Breast epithelium (tissue), 4 donors: ENCODE measurements at places on chromosomes 16 and 17. TPM values are rescaled to one million over a fixed set of nuclear protein-coding genes. Genes with fewer than 3 reads are reported as not detected.
A peak's percentile ranks its signal among the peaks of the same experiment; 100 is the strongest.

DNA sequence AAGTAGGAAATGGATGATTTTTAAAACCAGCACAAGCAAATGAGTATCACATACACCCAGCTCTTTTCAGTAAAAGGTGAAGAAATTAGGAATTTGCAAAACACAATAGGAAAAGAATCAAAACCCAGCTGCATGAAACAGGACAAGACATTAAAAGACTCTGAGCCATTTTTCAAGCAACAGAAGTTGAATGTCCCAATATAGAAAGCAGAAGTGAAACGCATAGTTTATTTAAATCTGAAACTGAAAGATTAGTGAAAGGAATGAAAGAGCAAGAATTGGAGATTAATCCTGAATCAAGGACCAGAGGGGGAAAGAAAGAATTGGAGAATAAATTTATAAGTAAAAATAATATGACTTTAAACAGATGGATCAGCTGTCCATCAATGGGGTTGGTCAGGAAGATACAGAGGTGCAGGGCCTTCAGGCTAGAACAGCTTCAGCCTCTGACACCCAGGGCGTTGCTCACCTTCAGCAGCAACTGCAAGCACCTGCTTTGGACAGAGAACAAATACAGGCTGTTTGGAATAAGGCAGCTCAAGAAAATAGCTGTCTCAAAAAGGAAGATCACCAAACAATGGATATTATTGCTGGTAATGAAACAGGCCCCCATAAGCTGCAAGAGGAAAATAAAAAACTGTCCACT, 3.9 kb upstream of the ARHGAP17 start:
- no peak overlapping the region for H3K4me3 ChIP-seq
- H3K27me3 ChIP-seq, result no peaks in the 10 kb centered on the region

DNA sequence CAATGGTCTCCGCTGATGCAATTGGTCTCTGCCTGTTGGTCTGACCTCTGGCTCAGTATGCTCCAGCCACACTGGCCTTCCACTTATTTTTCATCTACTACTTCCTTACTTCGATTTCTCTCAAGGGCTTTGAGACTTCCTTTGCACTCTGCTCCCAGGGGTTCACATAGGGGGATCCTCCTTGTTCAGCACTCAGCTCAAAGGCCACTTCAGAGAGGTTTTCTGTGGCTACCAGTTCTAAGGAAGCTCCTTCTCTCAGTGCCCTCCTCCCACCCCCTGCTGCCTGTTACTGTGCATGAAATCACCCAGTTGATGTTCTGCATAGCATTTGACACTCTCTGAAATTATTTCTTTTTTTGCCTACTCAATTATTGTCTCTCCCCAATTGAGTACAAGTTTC, 476.4 kb downstream of the HS3ST3B1 start:
- H3K4me3 ChIP-seq, result no peak overlapping the region
- no peaks in the 10 kb centered on the region for H3K36me3 ChIP-seq
- DNase-seq, result no peak
- no peaks in the 10 kb centered on the region for H3K4me1 ChIP-seq
- H3K27ac ChIP-seq, result peak overlapping the region; percentile 19

- H3K36me3 ChIP-seq, result no peaks in the 10 kb centered on the region
- H3K27me3 ChIP-seq, result no peaks in the 10 kb centered on the region
- no peaks in the 10 kb centered on the region for H3K4me1 ChIP-seq
- no peak for DNase-seq
- H3K27ac ChIP-seq, result peak overlapping the region; percentile 58
Observed at GRCh38 chr17:16352667-16353316, 477 bp downstream of the CENPV start.

- peaks cover 28% of the 10 kb centered on the region for H3K4me1 ChIP-seq
- H3K27me3 ChIP-seq, result peaks cover 97% of the 10 kb centered on the region
- peak overlapping the region; percentile 33 for H3K4me3 ChIP-seq
- H3K36me3 ChIP-seq, result no peaks in the 10 kb centered on the region
- DNase-seq, result no peak
- no peak overlapping the region for H3K27ac ChIP-seq
Observed at GRCh38 chr17:80477647-80478478, 1.5 kb upstream of the NPTX1 start.

DNA sequence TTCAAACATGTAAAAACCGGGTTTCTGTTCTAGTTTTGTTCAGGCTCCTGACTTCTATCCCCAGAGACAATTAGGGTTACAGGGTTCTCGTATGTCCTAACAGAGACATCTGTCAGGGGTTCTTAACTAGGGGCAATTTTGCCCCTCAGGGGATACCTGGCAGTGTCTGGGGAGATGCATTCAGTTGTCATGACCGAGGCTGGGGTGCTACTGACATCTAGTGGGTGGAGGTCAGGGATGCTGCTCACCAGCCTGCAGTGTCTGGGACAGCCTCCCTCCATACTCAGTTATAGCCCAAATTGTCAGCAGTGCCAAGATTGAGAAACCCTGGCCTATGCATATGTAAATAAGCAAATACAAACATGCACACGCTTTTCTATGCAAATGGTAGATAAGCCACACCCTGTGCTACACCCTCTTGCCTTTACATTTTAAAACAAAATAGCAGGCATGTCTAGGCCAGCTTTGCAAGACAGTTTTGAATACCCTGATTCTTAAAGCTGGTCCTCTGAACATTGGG, 37.4 kb downstream of the CLEC16A start:
- no peak for DNase-seq
- H3K36me3 ChIP-seq, result no peaks in the 10 kb centered on the region
- no peak overlapping the region for H3K27ac ChIP-seq
- H3K27me3 ChIP-seq, result no peaks in the 10 kb centered on the region

GRCh38 chr17:42067371-42068091, 17.1 kb upstream of the C17orf113 start:
- H3K27ac ChIP-seq, result no peak overlapping the region
- H3K27me3 ChIP-seq, result no peaks in the 10 kb centered on the region
- H3K4me1 ChIP-seq, result no peaks in the 10 kb centered on the region

GRCh38 chr17:64270885-64271284, 7.8 kb upstream of the TEX2 start:
- no peaks in the 10 kb centered on the region for H3K27me3 ChIP-seq
- no peak overlapping the region for H3K4me3 ChIP-seq
- H3K36me3 ChIP-seq, result no peaks in the 10 kb centered on the region
- no peak for DNase-seq
- H3K27ac ChIP-seq, result no peak overlapping the region

DNA sequence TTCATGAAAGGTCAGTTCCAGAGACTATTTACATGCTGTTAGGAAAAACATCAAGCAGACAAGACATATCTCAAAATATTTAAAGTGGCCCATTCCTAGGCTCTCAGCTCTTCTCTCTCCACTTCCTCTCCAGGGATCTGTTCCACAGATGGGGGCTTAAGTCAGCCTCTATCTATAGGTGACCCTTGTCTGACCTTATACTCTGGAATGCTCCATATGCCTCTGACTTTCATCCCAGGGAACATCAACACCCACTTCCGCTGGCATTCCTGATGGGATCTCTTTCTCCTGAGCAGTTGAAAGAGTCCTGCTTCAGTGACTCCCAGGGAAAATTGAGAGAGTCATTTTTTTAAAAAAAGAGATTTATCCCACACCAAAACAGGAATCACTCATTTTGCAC, 11.5 kb upstream of the WIPI1 start:
- no peak overlapping the region for H3K27ac ChIP-seq
- H3K27me3 ChIP-seq, result no peaks in the 10 kb centered on the region
- H3K36me3 ChIP-seq, result no peaks in the 10 kb centered on the region
- DNase-seq, result no peak
- H3K4me3 ChIP-seq, result no peak overlapping the region
- H3K4me1 ChIP-seq, result no peaks in the 10 kb centered on the region

DNA sequence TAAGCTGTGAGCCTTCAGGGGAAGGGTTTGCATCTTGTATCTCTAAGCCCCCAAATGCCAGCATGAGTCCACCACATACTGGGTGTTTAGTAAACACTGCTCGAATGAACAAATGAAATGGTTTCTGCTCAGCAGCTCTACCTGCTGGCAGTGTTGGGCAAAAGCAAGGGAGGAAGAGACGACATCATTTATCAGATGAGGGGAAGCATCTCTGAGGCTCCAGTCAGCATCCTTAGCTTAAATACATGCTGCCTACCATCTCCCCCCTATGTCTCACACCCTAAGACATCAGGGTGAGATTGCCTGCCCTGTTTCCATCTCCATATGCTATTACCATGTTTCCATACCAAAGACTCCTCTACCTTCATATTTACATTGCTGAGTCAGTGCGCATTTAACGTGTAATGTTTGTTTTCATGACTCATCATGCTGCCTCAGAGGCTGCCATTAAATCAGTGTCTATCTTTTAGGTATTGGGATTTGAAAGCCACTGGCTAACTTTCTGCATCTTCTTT, 379.8 kb downstream of the UTP18 start:
- no peaks in the 10 kb centered on the region for H3K36me3 ChIP-seq
- H3K27ac ChIP-seq, result no peak overlapping the region
- H3K4me1 ChIP-seq, result no peaks in the 10 kb centered on the region
- DNase-seq, result no peak
- H3K27me3 ChIP-seq, result peaks cover 3% of the 10 kb centered on the region
- H3K4me3 ChIP-seq, result no peak overlapping the region

Gene XAF1
- total RNA-seq, result 15.2 TPM

DNA sequence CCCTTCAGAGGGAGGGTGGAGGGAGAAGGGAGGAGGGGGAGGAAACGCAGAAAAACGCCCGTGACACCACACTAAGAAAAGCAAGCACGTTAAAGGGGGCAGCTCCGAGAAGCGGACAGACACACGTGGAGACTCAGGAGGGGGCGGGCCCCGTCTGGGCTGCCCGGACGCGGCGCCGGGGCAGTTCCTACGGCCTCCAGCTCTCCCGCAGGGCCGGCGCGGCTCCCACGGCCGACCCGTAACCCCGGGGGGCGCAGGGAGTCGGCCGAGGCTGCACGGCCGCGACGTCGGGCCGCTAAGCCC, 362 bp downstream of the KLHDC4 start:
- no peaks in the 10 kb centered on the region for H3K27me3 ChIP-seq
- H3K4me1 ChIP-seq, result no peaks in the 10 kb centered on the region
- no peak for DNase-seq
- H3K4me3 ChIP-seq, result peak overlapping the region; percentile 99
- peak overlapping the region; percentile 89 for H3K27ac ChIP-seq
- H3K36me3 ChIP-seq, result no peaks in the 10 kb centered on the region

Gene CKLF
- total RNA-seq, result 62.6 TPM

GRCh38 chr16:11394593-11394960, 49.3 kb downstream of the RMI2 start:
- H3K27me3 ChIP-seq, result no peaks in the 10 kb centered on the region
- H3K27ac ChIP-seq, result no peak overlapping the region
- DNase-seq, result no peak
